ENCODE measurements at places on chromosomes 16 and 17.

DNA sequence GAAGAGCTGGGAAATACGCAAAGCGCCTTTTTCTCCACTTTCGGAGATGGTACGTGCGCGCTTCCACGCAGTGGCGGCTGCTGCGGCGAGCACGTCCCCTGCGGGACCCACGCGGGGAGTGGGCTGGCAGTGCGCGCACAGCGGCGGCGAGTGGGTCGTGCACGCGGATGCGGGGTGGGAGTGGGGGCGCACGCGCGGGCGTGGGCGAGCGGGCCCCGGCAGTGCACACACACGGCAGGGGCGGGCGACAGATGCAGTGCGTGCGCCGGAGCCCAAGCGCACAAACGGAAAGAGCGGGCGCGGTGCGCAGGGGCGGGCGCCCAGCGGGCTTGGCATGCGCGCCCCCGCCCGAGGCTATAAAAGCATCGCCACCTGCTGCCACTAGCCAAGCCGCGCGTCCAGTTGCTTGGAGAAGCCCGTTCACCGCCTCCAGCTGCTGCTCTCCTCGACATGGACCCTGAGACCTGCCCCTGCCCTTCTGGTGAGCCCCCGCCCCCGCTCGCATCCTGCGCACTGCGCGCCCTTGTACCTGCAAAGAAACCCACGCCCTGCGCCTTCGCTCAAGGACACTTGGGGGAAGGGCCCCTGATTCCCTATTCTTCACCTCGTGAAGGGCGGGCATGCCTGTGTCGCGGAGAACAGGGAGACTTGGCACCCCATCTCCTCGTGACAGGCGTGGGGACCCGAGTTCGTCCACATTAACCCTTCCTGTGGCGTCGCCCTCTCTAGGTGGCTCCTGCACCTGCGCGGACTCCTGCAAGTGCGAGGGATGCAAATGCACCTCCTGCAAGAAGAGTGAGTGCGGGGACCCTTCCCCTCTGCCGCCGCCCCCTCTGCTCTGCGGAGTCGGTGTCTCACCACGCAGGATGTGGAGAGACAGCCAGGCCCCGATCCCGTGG lies at the start of gene MT3:
MT3 (plus strand) TSS at position 388 of the 899 bp plus-strand sequence; CDS start at position 451, 63 bp downstream.
- no peak within 1 kb of the TSS for H3K27ac ChIP-seq
- no peak for DNase-seq
- peaks cover 75% of the 10 kb centered on the region for H3K27me3 ChIP-seq
- no peaks in the 10 kb centered on the region for H3K36me3 ChIP-seq
- H3K4me3 ChIP-seq: peak within 1 kb of the TSS; percentile 47

DNA sequence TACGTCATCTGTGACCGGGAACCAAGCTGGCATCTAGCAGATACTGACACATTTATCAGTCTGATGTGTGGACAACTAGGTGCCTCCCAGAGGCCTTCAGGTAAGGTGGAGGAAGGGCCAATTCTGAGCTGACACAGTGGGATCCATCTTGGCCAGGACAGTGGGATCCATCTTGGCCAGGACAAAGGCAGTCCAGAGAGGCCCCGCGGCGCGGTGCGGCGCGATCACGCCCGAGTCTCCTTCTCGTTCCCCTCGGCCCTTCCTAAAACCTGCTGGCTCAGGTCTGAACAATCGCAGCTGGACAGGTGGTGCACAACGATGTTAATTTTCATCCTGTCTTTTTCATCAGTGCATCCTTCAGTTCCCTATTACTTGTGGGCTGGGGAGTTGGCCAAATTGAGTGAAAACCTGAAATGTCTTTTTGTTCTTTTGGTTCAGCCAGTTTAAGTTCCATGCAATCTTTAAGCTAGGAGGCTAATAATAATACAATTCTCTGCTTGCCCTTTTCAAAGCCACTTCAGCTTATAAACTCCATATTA lies 486 bp upstream of the WSB1 start:
- no peak overlapping the region for H3K4me3 ChIP-seq
- peaks cover 2% of the 10 kb centered on the region for H3K36me3 ChIP-seq
- no peak for DNase-seq
- H3K27me3 ChIP-seq: no peaks in the 10 kb centered on the region
- peaks cover 11% of the 10 kb centered on the region for H3K4me1 ChIP-seq

GRCh38 chr17:27506348-27507218 lies 50.3 kb downstream of the KSR1 start:
- H3K36me3 ChIP-seq: peaks cover 8% of the 10 kb centered on the region
- no peak for DNase-seq
- no peak overlapping the region for H3K4me3 ChIP-seq
- H3K27me3 ChIP-seq: no peaks in the 10 kb centered on the region

DNA sequence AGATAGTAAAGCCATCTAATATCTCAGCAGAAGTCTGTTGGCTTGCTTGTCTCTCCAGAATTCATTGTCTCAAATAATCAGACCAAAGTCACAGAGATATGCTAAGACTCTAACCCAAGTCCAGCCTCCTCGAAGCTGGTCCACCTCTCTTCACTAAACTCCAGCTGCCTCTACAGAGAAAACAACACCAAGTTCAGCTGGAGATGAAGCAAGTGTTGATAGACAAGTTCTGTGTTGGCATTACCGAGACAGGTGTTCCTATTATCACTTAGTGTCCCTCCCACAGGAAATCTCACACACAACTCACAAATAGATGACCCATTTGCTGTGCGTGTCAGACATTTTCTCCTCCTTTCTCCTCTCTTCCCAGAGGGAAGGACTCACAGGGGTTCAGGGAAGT lies 164.4 kb upstream of the ANKFN1 start:
- H3K27ac ChIP-seq: no peak overlapping the region
- no peaks in the 10 kb centered on the region for H3K4me1 ChIP-seq
- no peaks in the 10 kb centered on the region for H3K36me3 ChIP-seq
- H3K27me3 ChIP-seq: no peaks in the 10 kb centered on the region
- no peak overlapping the region for H3K4me3 ChIP-seq

DNA sequence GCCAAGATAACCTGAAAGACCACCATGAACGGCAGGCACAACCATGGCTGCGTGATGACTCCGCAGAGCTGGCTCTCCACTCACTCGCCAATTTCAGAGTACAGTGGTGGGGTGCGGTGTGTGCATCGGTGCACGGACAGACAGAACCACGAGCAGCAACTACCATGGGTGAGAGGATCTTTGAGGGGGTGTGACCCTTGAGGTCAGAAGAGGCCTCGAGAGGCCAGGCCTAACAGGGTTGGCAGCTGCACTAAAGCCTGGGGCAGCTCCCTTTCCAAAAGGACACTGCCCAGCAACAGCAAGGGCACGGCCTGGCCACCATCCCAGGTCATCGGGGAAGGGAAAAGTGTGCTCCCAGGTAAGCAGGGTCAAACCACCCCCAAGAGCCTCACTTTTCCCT lies 1.9 kb upstream of the ECI1 start:
- no peak overlapping the region for H3K4me3 ChIP-seq
- H3K4me1 ChIP-seq: peaks cover 16% of the 10 kb centered on the region
- no peak for DNase-seq

GRCh38 chr16:22267764-22268163 lies 29.4 kb upstream of the POLR3E start:
- no peaks in the 10 kb centered on the region for H3K27me3 ChIP-seq
- H3K4me3 ChIP-seq: no peak overlapping the region
- H3K4me1 ChIP-seq: no peaks in the 10 kb centered on the region
- peaks cover 47% of the 10 kb centered on the region for H3K36me3 ChIP-seq
- no peak for DNase-seq

DNA sequence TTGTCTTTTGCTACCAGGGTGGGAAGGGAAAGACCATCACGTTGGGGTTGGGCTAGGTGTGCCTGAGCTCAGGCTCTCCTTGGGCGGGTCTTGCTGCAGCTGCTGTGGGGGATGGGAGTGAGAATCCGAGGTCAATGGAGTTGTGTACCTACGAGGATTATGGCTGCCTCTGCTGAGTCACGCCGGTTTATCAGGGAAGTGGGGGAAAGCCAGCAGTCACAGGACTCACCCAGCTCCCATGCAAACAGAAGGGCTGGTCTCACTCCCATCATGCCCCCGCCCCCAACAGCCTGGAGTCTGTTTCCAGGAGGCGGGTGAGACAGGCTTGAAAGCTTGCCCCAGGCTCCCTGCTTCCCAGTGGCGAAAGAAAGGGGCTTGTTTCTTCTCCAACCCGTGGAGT lies 1259.0 kb upstream of the GOT2 start:
- H3K4me1 ChIP-seq: no peaks in the 10 kb centered on the region
- H3K27me3 ChIP-seq: no peaks in the 10 kb centered on the region
- H3K4me3 ChIP-seq: no peak overlapping the region
- no peaks in the 10 kb centered on the region for H3K36me3 ChIP-seq

DNA sequence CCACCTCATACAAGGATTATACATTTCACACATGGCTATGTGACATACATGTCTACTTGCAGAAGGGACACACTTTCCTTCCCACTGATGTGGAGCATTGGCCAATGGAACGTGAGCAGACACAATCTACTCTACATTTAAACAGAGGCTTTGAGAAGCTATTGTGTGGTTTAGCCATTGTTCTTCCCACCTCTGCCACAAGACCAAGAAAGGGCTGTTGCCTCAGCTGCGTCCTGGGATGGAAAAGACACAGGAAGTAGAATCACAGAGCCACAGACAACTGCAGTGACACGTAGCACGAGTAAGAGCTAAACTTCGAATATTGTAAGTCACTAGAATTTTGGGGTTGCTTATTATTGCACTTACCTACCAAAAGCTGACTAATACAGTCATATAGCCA lies 33.3 kb downstream of the PRKCB start:
- H3K4me1 ChIP-seq: no peaks in the 10 kb centered on the region
- no peak overlapping the region for H3K4me3 ChIP-seq
- H3K27ac ChIP-seq: no peak overlapping the region
- DNase-seq: no peak
- H3K27me3 ChIP-seq: no peaks in the 10 kb centered on the region
- H3K36me3 ChIP-seq: no peaks in the 10 kb centered on the region

- no peaks in the 10 kb centered on the region for H3K27me3 ChIP-seq
- H3K36me3 ChIP-seq: peaks cover 96% of the 10 kb centered on the region
Observed at GRCh38 chr17:81071761-81072741, 37.1 kb downstream of the BAIAP2 start.

- H3K27ac ChIP-seq: no peak overlapping the region
- H3K36me3 ChIP-seq: no peaks in the 10 kb centered on the region
- no peaks in the 10 kb centered on the region for H3K4me1 ChIP-seq
- H3K27me3 ChIP-seq: peaks cover 63% of the 10 kb centered on the region
- DNase-seq: peak; percentile 63
Observed at GRCh38 chr16:86448306-86448890, 61.9 kb upstream of the FOXF1 start.

- no peak overlapping the region for H3K27ac ChIP-seq
- H3K4me3 ChIP-seq: peak overlapping the region; percentile 76
- DNase-seq: no peak
- peaks cover 27% of the 10 kb centered on the region for H3K4me1 ChIP-seq
- H3K36me3 ChIP-seq: peaks cover 23% of the 10 kb centered on the region
Observed at GRCh38 chr16:30924076-30924912, 922 bp downstream of the FBXL19 start.

GRCh38 chr16:69494991-69495392 lies 70.6 kb downstream of the CYB5B start:
- peaks cover 2% of the 10 kb centered on the region for H3K4me1 ChIP-seq
- no peak overlapping the region for H3K4me3 ChIP-seq
- H3K27me3 ChIP-seq: no peaks in the 10 kb centered on the region

- H3K27me3 ChIP-seq: no peaks in the 10 kb centered on the region
- H3K4me3 ChIP-seq: no peak overlapping the region
- H3K27ac ChIP-seq: no peak overlapping the region
- peaks cover 3% of the 10 kb centered on the region for H3K36me3 ChIP-seq
- H3K4me1 ChIP-seq: peaks cover 16% of the 10 kb centered on the region
Observed at GRCh38 chr17:46159686-46160085, 33.5 kb downstream of the KANSL1 start.

- H3K4me1 ChIP-seq: no peaks in the 10 kb centered on the region
- peaks cover 95% of the 10 kb centered on the region for H3K36me3 ChIP-seq
- no peak overlapping the region for H3K27ac ChIP-seq
- H3K4me3 ChIP-seq: no peak overlapping the region
- H3K27me3 ChIP-seq: no peaks in the 10 kb centered on the region
- DNase-seq: no peak
Observed at GRCh38 chr16:89230255-89230654, 12.8 kb downstream of the ZNF778 start.

DNA sequence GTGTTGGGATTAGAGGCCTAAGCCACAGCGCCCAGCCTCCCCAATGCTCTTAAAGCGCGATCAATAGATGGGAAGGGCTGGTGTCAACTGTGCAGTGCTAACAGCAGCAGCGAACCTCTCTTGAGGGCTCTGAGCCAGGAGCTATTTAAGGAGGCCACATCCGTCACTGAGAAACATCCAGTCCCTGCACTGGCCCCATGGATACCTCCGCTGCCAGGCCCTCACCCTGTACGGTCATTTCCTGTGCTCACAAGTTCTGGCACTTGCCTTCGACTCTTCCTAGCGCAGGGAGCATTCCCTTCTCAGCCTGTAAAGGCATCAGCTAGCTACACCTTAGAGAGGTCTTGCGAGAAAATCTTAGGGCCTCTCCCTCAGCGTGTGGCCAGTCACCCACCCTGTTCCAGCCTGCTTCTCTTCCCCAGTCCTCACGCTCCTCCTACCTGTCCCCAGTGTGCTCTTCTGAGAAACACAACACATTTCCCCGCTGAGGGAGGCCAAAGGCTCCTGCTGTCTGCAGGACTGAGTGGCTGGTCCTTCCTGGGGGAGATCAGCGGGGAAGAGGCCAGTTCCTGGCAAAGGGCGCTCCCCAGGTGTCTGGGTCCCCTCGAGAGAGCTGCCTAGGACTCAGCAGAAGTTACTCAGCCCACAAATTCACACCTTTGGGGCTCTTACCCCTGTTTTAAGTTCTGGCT lies 28.6 kb downstream of the GTF3C1 start:
- peak; percentile 55 for DNase-seq
- no peak overlapping the region for H3K27ac ChIP-seq
- H3K27me3 ChIP-seq: no peaks in the 10 kb centered on the region
- no peak overlapping the region for H3K4me3 ChIP-seq
- H3K4me1 ChIP-seq: peaks cover 7% of the 10 kb centered on the region
- H3K36me3 ChIP-seq: peaks cover 97% of the 10 kb centered on the region

- no peak for DNase-seq
- no peak overlapping the region for H3K27ac ChIP-seq
- H3K4me1 ChIP-seq: peaks cover 3% of the 10 kb centered on the region
- no peaks in the 10 kb centered on the region for H3K27me3 ChIP-seq
Observed at GRCh38 chr16:48334325-48334724, 50.9 kb downstream of the SIAH1 start.

DNA sequence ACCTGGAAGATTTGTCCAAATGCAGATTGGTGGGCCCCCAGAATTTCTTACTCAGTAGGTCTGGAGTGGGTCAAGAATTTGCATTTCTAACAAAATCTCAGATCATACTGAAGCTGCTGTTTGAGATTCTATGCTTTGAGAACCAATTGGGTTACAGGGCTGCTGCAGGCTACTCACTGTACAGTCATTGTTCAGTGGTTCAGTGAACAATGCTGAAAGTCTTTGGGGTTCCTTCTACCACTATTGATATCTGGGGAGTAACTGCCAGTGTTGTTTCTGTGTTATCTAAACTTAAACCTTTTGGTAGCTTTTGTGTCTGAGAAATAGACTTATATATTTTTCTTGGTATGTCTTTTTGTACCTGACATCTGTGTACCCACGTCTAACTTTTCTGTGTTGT lies 187.5 kb downstream of the TANC2 start:
- no peak overlapping the region for H3K4me3 ChIP-seq
- no peaks in the 10 kb centered on the region for H3K27me3 ChIP-seq
- H3K27ac ChIP-seq: no peak overlapping the region

DNA sequence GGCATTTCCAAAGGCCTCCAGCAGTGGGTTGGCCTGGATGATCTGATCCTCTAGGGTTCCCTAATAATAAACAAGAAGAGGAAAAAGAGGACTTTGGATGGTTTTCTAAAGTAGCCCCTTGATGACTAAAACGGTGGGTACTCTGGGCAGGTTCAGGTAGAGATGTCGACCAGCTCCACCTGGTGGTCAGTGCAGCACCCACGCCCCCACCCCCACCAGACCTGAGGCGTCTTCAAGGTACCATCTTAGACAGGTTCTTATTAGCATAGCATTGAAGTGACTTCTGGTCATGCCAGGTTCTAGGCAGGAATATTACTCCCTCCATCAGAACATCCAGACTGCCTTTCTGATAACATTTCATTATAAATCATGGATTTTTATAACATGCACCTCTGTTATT lies 15.0 kb downstream of the MYH13 start:
- DNase-seq: no peak
- no peaks in the 10 kb centered on the region for H3K36me3 ChIP-seq
- H3K27ac ChIP-seq: no peak overlapping the region
